AG08395 (cell line): ENCODE measurements at places on chromosomes 4 and X.

DNA sequence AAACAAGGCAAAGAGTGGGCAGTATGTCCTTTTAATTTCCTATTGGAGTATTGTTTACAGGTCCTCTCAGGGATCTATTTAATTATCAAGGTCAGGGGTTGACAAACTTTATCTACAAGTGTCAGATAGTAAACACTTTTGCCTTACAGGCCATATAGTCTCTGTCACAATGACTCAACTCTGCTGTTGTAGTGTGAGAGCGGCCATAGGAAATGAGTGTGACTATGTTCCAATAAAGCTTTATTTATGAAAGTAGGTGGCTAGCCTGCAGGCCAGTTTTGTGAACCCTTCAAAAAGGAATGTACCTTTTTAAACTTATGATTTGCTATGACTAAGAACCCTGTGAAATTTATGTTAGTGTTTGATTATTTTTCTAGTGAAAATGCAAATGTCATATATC is 156.1 kb downstream of the GPAT3 start:
- DNase-seq: no peak

DNA sequence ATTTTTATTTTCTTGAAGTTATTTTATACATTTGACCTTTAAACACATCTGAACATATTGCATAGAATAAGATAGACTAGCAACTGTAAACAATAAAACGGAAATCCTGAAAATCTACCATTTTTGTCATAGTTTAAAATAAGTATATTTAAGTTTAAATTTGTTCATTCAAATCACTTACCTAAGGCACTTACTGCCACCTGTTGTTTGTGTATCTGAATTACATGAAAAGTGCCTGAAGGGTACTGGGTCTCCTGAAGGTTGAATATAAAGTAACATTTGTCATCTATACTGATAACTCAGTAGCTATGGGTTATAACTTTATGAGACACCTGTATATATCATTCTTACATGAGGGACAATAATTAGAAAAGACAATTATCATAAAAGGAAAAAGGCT is 38.6 kb downstream of the TRPC5 start:
- DNase-seq: no peak

DNA sequence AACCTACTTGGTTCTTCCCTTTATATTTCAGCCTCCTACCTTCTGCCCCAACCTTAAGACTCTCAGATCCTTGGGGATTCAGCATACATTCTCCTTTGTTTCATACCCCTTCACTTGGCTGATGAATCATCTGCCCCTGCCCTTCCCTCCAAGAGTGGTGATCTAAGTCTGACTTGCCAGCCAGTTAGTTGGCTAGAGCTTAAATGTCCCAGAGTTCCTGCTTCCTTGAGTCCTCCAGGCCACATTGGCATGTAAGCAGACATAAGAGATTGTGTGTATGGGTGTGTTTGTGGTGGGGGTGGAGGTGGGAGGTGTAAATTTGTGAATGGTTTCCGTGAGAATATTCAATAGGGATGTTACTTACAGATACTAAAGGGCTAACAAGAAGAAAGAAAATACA is 3.7 kb upstream of the TEX13D start:
- peak; percentile 2 for DNase-seq

GRCh38 chr4:25865586-25865985 is 2.8 kb upstream of the SEL1L3 start:
- DNase-seq: no peak

DNA sequence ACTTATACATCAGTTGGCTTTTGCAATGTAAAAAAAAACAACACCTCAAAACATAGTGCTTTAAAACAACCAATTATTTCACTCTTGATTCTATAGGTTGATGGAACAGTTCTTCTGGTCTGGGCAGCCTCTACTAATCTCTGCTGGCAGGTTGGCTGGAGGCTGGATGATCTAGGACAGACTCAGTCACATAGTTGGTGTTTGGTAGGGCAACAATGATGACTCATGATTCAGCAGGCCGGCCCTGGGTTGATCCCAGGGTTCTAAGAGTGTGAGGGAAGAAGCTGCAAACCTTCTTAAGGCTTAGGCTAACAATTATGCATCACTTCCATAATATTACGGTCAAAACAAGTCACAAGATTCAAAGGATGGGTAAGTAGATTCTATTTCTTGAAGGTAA is 558.2 kb downstream of the ZNF674 start:
- DNase-seq: peak; percentile 4

DNA sequence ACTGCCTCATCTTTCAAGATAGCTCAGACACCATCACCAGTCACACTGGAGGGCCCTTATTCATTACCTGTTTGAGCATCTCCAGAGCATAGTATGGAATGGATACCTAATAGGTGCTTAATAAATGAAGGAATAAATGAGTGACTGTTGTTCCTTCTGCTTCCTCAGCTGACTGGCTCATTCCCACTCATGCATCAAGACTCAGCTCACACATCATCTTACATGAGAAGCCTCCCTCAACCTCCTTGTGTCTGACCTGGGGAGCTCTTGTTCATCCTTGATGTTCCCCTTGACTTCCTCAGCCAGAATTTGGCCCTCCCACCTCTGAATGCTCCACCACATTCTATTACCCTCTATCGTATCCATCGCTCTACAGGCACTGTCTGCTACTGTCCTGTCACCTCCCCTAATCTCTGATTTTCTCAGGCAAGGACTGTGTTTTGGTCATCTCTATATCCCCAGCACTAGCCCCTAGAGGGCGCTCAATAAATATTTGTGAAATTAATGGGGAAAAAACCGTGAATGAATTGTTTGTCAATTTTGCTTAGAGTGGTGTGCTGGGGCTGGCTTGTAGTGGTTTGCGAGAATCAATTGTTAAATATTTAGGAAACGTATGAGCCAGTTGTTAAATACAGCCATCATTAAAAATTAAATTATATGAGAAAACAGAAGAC is 88.3 kb downstream of the NHSL2 start:
- peak; percentile 39 for DNase-seq

GRCh38 chrX:153688506-153688905 is 780 bp downstream of the SLC6A8 start:
- DNase-seq: no peak

- DNase-seq: no peak
Observed at GRCh38 chrX:46262304-46262703, 282.9 kb downstream of the ZNF674 start.

- no peak for DNase-seq
Observed at GRCh38 chr4:184409911-184410692, 64.2 kb downstream of the IRF2 start.

DNA sequence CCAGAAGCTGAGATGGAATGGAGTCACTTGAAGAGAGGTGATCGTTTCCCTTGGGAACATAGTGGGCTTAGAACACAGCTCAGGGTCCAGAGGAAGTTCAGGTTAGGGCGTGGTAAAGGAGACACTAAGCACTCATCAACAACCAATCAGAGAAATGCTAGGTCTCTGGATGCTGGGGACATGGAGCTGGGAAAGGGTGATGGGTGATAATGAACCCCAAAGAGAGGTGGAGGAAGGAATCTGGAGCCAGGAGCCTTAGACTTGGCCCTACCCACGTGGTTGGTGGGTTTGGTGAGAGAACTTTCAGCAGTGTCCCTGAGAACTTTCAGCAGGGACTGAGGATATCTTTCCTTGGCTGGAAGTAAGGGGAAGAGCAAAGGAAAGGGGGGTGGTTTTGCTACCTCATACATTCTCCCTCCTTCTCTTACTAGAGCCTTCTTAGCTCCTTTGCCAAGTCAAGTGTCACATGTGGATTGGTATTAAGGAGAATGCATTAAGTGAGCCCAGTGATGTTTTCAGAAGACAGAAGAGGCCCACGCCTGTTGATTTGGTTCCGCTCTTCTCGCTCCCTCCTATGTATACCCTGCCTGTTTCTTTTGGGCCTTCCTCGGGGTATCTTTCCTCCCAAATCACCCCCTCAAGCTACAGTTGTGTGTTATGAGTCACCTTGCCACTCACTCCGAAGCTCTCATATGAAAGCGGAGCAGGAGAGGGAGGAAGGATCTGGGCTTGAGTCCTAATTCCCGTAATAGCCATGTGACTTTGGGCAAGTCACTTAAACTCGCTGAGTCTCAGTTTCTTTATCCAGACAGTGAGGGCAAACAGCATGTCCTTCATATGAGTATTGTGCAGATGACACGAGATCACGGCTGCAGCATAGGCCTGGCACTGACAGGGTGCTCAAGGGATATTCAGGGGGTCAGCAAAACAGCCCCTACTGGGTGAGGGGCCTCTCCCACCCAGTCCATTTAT is 63.1 kb downstream of the TSC22D3 start:
- no peak for DNase-seq

- no peak for DNase-seq
Observed at GRCh38 chrX:106973433-106974149, 26.4 kb downstream of the MORC4 start.

- no peak for DNase-seq
Observed at GRCh38 chr4:76058302-76058701, 16.2 kb upstream of the ART3 start.

GRCh38 chrX:68440940-68441339 is 7.6 kb upstream of the OPHN1 start:
- DNase-seq: peak; percentile 24

- DNase-seq: no peak
Observed at GRCh38 chr4:60913671-60914070, 286.5 kb upstream of the ADGRL3 start.

- peak; percentile 49 for DNase-seq
Observed at GRCh38 chrX:15564981-15565579, 35.7 kb downstream of the ACE2 start.

DNA sequence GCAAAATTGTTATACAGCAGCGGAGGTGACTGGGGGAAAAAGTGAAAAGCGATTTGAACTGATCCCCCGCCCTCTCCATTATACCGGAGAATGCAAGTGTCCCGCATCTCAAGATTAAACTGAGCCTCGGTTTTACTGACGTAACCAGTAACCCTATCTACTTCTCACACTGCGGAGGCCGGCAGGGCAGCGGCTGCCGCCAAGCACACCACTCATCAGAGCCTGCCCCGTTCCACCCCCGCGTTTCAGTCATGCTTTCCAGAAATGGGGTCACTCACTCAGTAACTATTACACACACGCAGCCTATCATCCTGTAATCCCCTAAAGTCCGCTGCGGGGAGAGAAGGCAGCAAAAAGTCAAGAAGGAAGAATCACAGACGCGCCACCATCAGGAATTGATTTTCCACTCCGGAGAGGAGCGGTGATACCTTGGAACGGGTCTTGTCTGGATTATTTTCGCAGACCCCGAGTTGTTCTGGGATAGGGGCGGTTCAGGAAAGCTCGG is 1.4 kb downstream of the RPS6KA3 start:
- DNase-seq: peak; percentile 47
